ENCODE measurements at places on chromosomes 2 and 18.

- DNase-seq, result no peak
Measured at GRCh38 chr2:231605607-231606091, 13.0 kb downstream of the TEX44 start.

GRCh38 chr2:133835821-133836619, 267.8 kb upstream of the NCKAP5 start:
- no peak for DNase-seq

- DNase-seq, result no peak
Measured at GRCh38 chr2:98489486-98489885, 44.8 kb downstream of the INPP4A start.

GRCh38 chr2:204453730-204454167, 91.5 kb upstream of the PARD3B start:
- DNase-seq, result no peak

DNA sequence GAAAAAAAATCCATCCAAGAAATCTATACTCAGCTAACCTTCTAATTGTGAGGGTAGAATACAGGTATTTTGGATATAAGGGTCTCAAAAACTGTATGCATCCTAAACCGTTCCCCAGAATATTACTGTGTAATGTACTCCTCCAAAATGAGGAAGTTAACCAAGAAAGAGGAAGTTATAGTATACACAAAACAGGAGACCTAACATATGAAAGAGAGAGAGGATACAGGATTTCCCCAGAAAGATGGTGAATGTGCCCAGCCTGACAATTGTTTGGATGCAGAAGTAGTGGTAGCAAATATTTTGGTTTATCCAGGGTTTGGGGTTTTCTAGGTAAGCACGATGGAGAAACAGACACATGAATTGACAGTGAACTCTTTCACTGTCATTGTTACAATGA, 50.6 kb downstream of the GALNT3 start:
- DNase-seq, result no peak

GRCh38 chr2:98569915-98570314, 38.4 kb downstream of the COA5 start:
- DNase-seq, result no peak

DNA sequence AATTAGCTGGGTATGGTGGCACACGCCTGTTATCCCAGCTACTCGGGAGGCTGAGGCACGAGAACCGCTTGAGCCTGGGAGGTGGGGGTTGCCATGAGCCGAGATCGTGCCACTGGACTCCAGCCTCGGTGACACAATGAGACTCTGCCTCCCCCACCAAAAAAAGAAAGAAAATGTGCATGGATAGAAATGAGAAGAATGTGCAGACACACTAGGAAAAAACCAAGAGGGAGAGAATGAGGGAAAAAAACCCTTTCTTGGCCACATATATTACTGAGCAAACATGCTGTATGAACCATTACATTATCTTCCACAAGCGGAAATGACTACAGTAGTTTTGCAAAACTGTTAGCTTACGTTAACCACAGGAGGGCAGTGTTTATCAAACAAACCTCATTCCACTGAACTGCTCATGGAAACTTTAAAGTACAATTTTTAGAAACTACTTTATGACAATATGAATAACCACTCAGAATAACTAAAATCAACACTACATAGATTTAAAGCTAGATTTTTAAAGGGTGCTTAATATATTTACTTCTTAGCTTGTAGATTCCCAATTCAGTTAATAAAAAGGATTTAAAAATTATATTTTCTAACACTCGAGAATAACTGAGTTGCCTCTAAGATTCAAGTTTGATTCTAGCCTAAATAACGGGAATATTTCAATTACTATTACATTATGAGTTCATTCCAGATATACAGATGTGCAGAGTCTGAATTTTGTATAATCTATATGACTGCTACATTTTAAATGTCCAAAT, 26.4 kb downstream of the ASXL2 start:
- DNase-seq, result peak; percentile 60

DNA sequence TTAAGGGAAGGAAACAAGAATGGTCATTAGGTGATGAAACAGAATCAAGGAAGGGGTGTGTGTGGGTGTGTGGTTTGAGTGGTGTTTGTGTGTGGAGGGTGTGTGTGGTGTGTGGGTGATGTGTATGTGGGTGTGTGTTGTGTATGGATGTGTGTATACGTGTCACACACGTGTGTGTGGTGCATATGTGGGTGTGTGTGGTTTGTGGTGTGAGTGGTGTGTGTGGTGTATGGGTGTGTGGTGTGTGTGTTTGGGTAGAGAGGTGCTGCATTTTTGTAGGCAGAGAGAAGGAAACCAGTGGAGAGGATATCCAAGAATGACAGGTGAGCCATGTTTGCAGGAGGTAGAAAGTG, 1.1 kb upstream of the CEP192 start:
- peak; percentile 67 for DNase-seq

- DNase-seq, result no peak
Measured at GRCh38 chr2:216110620-216111019, 1.5 kb downstream of the XRCC5 start.

DNA sequence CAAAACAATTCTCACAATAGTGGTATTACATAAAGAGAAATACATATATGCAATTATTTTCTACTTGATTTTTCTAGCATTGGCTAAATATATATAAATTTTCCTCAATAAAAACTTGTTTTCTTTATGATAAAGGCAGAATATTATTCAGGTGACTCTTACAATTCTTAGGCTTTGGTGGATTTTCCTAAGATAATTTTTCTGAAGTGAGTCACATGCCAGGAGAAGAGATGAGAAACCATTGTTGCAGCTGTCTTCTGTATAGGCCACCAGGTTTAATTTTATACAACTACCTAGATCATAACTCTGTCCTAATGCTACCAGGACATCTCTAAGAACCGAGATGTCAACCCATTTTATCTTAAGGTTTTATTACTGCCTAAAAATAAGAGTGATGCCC, 552.4 kb upstream of the CDH2 start:
- DNase-seq, result no peak

DNA sequence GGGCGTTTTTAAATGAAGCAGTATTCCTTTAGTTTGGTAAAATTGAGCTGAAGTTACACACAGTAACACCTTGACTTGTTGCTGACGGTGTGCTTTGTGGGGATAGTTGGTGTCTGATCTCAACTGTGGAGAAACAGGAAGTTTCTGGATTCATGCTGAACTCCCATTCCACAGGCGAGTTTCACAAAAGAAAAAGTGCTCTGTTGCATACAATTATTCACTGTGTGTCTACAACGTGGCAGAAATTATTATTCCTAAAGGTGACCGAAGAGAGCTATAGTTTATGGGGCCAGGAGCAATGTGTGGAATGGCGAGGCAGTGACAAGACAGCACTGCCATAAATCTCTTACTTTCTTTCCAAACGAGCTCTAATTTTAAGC, 463 bp upstream of the CABYR start:
- DNase-seq, result no peak

DNA sequence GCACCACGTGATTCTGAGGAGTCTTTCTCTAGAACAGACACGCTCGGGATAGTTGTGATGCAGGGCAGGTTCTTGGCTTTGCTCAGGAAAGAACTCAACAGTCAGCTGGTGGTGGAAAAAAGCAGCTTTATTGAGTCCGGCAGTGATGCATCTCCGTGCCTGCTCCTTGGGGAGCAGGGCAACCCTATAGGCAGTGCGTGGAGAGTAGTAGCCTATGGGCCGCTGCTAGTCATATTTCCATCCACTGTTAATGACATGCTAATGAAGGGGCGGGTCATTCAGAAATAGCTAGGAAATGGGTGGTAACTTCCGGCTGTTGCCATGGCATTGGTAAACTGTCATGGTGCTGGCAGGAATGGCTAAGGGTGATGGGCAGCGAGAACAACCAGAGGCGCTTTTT, 11.6 kb upstream of the ACKR3 start:
- DNase-seq, result no peak

- no peak for DNase-seq
Measured at GRCh38 chr18:57269756-57270155, 82.6 kb upstream of the ST8SIA3 start.

DNA sequence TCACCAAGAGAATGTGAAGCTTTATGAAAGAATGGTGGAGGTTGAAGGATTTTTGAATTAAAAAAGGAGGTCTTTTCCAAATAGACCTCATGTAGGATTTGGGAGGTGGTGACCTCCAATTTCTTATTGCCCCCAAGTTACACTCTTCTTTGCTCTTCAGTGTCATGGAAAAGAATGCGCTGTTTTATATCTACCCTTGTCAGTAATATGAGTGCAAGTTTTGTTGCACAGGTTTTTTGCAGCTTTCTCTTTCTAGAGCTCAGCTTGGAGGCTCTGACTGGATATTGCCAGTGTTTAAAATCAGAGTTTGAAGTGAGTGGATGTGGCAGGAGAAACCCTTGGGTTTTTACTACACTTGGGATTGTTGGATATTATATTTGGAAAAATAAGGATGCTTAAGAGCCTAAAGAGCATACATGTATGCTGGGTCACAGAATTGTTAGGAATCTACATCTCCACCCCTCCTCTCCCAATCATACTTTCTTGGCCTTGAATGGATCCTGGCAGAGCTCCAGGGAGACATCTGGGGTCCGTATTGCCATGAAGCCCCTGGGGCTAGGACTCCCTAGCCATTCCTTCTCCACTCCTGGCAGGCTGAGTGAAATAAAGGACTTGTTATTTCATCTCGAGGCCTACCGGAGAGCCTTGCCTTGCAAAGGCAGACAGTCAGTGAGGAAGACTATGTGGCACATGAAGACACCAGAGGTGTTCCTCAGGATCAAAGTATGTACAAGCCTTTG, 43.8 kb downstream of the APOB start:
- DNase-seq, result no peak

DNA sequence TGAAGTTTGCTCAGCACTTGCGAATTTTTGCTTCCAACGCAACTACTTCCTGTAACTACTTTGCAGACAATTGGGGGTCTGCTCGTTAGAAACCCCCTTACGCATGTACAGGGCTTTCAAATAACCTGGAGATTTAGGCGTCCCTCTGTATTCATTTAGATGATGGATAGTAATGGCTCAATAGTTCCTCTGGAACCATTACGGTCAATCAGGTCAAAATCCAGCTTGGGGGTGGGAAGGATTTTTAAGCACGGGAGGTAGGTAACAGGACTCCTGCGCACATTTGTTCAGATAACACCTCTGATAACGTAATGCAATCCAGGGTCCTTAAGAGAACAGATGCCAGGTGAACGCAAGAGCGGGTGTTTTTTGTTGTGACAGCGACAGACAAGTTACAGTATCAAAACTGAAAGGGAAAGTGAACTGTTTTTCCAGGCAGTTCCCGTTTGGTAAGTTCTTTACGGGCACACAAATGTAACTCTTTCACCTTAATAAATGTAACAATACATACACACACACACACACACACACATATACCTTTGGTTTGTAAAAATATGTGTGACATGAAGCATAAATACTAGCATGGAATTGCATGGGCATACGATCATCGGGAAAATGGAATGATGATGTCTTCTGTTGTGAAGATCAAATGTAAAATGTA, 3.8 kb upstream of the OSR1 start:
- DNase-seq, result no peak

- no peak for DNase-seq
Measured at GRCh38 chr18:35776473-35776872, 194.9 kb downstream of the GALNT1 start.

DNA sequence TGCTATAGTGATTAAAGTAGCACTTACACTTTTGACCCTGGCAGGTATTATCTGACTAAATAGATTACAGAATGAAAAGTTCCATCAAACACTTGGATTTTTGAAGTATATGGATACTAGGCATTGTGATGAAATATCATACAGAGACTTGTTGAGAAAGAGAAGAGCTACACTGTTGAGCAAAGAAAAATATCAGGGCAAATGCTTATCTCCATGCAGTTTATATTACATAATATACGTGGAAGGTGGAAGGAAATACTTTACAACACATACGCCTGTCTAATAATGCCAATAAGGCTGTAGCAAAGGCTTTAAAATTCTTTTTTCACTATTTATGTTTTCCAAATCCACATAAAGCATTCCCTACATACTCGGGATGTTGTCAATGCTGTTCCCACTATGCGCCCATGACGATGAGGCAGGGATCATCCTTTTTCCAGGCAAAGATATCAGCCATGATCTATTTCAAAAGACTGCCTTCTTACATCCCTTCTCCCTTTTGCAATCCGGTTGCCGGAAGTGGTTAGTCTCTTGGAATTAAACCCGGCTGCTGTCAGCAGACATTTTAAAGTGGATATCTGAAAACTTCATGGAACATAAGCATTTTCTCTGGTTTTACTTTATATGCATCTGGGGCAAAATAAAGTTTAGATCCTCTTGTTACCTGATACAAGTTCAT, 92.6 kb upstream of the ITGA4 start:
- no peak for DNase-seq

- no peak for DNase-seq
Measured at GRCh38 chr18:46471809-46472498, 185.1 kb downstream of the LOXHD1 start.
